Naive thymus-derived CD8-positive, alpha-beta T cell (primary cell): ENCODE measurements at places on chromosomes 2 and 18.

GRCh38 chr2:120470041-120470965 is 124.4 kb downstream of the INHBB start:
- no peak for DNase-seq

DNA sequence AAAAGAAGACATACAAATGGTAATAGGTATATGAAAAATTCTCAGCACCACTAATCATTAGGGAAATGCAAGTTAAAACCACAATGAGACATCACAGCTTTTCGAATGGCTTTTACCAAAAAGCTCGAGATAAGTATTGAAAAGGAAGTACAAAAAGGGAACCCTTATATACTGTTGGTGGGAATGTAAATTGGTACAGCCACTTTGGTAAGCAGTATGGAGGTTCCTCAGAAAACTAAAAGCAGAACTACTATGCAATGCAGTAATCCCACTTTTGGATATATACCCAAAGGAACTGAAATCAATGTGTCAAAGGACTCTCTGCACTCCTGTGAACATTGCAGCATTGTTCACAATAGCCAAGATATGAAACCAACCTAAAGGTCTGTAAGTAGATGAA is 107.5 kb upstream of the SPATS2L start:
- no peak for DNase-seq

- no peak for DNase-seq
Measured at GRCh38 chr2:111972955-111973565, 74.7 kb downstream of the MERTK start.

GRCh38 chr2:192669505-192670091 is 474.9 kb upstream of the TMEFF2 start:
- DNase-seq, result no peak

GRCh38 chr2:206001912-206002311 is 84.1 kb downstream of the INO80D start:
- no peak for DNase-seq

GRCh38 chr2:55231546-55232083 is 478 bp downstream of the CLHC1 start:
- DNase-seq, result no peak

GRCh38 chr2:216657086-216657855 is 24.1 kb downstream of the IGFBP2 start:
- no peak for DNase-seq

GRCh38 chr2:98281607-98282006 is 64.6 kb upstream of the CNGA3 start:
- DNase-seq, result no peak

DNA sequence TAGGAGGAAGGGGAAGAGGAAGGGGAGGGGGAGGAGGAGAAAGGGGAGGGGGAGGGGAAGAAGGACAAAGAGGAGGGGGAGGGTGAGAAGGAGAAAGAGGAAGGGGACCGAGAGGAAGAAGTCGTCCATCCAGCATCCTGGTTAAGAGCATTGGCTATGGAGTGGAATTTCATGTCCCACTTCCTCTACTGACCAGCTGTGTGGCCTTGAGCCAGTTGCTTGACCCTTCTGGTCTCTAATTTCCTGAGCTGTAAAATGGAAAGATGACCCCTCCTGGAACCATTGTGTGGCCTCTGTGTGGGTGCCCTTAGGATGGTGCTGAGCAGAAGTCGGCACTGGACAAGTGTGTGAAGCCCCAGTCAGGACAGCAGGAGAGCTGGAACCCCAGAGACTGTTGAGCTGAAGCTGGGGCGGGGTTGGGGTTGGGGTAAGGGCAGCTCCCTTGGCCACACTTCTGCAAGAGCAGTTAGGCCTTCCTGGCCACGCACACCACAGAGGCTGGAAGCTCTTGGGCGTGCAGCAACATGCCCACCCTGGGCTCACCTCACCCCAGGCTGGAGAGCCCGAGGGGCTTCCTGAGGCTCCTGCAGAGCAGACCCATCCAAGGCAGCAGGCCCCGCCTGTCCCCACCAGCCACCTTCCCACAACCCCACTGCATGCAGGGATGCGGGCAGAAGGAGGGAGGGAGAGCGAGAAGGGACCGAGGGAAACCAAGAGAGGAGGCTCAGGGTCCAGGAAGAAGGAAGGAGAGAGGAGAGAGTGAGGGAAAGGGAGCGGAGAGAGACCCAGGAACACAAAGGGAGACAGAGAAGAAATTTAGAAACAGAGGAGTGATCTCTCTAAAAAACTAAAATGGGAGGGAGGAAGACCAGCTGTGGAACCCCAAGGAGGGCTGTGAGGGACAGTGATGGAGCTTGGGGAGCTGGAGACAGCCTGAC is 16.2 kb downstream of the ADRA2B start:
- no peak for DNase-seq

DNA sequence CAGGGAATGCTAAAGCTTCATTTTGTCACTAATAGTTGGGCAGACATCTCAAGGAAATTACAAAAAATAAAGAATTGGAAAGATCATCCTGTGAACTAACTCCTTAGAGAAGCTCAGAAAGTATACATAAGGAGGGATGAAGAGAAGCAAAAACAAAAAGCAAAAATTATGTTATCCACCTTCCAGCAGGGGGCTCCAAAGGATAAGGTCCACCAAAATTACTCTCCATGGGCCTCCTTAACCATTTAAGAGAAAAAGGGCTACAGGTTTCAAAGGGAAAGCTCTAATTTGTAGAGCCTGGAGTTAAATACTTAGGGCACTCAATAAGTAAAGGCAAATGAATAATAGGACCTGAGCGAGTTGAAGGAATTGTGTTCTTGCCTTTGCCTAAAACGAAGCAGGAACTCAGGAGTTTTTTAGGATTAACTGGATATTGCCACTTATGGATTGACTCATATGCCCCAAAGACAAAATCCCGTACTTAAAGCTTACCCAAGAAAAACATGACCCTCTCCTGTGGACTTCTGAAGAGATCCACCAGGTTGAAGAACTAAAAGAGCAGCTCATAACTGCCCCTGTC is 1167.9 kb downstream of the DSC3 start:
- DNase-seq, result no peak

DNA sequence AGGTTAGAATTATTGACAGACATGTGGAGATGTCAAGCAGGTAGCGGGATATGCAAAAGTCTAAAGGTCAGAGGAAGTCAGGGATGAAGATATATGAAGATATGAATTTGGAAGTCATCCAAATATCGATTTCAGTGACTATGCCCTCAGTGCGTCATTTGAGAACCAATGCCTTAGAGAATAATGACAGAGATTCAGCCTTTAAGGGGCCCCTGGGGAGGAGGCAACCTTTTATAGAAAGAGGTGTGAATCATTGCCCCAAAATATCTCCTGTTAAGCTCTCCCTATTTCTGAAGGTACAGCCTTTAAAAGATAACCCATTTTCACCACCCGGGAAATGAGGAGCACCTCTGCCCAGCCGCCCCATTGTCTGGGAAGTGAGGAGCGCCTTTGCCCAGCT is 223.4 kb downstream of the NCKAP5 start:
- DNase-seq, result no peak

DNA sequence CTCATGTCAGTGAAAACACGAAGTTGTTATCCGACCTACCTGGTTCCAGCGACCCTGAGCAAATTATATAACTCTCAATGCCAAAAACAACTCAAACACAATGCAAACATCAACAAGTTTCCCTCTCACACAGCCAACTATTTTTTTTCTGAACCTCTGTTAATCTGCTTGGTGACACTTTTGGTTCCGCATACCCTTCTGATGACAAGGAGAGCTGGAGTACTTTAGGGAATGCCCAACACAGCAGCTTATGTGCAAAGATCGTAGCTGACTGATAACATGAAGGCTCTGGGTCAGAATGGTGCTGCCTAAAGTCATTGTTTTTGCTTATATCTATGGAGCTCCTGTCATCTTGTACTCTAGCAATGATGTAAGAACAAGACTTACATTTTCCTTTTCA is 72.7 kb upstream of the CCDC68 start:
- DNase-seq, result no peak

- no peak for DNase-seq
Measured at GRCh38 chr2:51781691-51782090, 749.8 kb upstream of the NRXN1 start.

DNA sequence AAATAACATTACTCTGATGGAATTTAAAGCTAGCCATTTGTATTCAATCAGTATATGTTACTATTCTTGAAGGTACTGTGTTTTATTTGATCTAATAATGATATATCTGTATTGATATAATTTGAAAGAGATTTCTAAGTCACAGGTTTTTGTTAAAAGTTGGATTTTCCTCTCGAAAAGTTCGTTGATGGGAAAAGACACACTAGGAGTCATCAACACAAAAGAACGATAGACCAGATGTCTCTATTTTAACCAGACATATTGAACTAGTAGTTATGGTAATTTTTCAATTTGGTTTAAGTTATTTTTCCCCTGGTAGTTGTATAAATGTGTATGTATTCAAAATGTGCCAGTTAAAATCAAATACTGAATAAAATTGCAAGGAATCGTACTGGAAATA is 2.5 kb downstream of the ASXL3 start:
- no peak for DNase-seq

DNA sequence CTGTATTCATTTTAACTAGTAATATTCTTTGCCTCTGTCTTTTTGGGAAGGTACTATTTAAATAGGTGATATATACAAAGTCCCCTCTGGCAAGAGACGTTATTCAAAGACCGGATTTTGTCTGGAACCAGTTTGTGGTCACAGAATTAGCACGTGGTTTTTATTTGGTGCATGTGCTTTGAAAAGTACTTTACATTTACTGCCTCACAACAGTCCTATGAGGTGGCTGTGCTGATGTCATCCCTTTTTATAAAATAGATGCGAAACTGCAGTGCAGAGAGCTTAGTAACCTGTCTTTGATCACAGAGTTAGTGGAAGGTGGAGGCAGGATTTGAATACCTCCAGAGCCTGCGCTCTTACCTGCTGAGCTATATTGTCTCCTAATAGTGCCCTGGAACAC is 4.0 kb downstream of the LPIN1 start:
- peak; percentile 80 for DNase-seq

DNA sequence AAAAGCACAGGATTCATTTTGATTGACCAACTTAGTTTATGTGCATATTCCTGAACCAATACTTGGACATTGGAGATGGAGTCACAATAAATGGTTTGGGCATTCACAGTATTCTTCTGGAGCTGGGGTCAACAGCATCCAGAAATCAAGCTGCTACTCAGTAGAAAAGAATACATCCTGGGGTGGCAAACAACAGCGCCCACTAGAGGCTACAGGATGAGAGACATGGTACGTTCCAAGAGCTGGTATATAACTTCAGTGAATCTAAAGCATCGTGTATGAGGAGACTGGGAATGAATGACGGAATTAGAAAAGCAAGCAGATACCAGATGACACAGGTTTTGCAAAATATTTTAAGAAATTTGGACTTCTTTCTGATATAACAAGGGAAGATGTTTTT is 142.9 kb upstream of the FIGN start:
- no peak for DNase-seq

GRCh38 chr2:155839991-155840390 is 492.5 kb downstream of the NR4A2 start:
- no peak for DNase-seq

DNA sequence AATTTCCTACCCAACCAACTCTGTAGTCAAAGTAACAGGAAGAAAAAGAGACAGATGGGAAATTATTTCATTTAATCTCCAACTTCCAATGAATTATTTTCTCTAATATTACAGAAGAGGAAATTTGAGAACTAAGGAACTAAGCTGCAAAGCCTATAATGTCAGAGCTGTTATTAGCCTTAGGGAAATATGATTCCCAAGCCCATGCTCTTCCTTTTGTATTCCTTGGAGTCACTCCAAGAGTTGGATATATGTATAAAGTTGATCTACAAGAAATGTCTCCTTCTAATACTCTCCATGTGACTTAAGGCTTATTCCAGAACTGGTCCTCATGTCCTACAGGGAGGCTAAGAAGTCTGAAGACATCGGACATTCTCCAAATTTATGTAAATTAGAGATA is 31.6 kb upstream of the VWC2L start:
- DNase-seq, result no peak

DNA sequence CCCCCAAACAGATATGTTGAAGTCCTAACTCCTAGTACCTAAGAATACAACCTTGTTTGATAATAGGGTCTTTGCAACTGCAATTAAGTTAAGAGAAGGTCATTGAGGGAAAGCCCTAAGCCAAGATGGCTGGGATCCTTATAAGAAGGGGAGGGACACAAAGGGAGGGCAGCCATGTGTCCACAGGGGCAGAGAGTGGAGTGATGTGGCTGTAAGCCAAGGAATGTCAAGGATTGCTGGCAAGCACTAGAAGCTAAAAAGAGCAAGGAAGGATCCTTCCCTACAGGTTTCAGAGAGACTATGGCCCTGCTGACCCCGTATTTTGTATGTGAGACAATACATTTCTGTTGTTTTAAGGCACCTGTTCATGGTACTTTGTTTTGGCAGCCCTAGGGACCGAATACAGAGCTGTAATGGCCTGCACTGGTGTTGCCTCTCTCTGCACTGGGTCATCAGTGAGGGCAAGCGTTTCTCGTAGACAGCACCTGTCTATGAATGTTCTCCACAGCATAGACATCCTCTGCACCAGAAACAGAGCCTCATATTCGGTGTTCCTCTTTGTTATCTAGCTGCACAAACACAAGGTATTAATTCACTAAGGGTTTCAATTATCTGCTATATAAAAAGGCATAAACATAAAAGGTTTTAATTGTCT is 75.4 kb upstream of the AQP4 start:
- DNase-seq, result no peak
